Activated naive CD8-positive, alpha-beta T cell treated with anti-CD3 and anti-CD28 coated beads for 36 hours (primary cell): ENCODE measurements at places on chromosomes 7 and 10. TPM values are rescaled to one million over a fixed set of nuclear protein-coding genes. Genes with fewer than 3 reads are reported as not detected.

The DYNC1I1 gene
- not detected for total RNA-seq

DNA sequence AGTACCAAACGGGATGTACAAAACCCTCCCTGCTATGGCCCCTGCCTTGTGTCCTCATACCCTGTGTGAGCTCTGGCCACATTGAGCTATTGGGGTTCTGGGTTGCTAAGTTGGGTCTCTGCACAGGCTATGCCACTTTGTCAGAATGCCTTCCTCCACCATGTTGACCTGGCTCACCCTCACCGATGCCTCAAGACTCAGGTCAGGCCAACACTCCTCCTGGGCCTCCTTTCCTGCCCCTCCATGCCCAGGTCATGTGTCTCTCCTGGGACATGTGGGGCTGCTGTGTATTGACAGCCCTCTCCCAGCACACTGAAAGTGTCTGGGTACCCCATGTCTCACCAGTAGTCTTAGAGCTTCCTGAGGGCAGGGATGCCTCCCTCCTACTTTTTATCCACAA lies 14.6 kb downstream of the TRPV5 start:
- no peaks in the 10 kb centered on the region for H3K4me1 ChIP-seq
- DNase-seq: no peak
- H3K27me3 ChIP-seq: peaks cover 5% of the 10 kb centered on the region

DNA sequence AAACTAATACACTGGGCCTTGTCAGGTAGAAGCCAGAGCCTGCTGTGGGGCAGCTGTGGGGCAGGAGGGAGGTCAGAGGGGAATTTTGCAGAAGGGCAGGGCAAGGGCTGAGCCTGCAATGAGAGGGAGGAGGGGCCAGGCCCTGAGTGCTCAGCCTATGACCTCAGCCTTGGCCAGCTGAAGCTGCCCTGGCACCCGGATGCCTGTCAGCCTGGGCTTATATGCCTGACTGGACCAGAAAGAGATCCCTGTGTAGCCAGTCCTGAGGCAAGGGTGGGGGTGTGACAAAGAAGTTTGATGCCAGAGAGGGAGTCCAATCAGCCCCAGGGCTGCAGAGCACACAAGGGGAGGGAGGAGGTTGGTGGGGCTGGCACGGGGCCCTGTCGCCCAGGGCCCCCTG lies 22.3 kb upstream of the PRRT4 start:
- DNase-seq: no peak
- no peak overlapping the region for H3K4me3 ChIP-seq
- H3K4me1 ChIP-seq: no peaks in the 10 kb centered on the region
- H3K27me3 ChIP-seq: peaks cover 10% of the 10 kb centered on the region

GRCh38 chr10:33208166-33208565 lies 126.3 kb downstream of the NRP1 start:
- no peaks in the 10 kb centered on the region for H3K36me3 ChIP-seq
- DNase-seq: no peak
- H3K4me1 ChIP-seq: peaks cover 9% of the 10 kb centered on the region
- no peaks in the 10 kb centered on the region for H3K27me3 ChIP-seq
- H3K4me3 ChIP-seq: no peak overlapping the region

DNA sequence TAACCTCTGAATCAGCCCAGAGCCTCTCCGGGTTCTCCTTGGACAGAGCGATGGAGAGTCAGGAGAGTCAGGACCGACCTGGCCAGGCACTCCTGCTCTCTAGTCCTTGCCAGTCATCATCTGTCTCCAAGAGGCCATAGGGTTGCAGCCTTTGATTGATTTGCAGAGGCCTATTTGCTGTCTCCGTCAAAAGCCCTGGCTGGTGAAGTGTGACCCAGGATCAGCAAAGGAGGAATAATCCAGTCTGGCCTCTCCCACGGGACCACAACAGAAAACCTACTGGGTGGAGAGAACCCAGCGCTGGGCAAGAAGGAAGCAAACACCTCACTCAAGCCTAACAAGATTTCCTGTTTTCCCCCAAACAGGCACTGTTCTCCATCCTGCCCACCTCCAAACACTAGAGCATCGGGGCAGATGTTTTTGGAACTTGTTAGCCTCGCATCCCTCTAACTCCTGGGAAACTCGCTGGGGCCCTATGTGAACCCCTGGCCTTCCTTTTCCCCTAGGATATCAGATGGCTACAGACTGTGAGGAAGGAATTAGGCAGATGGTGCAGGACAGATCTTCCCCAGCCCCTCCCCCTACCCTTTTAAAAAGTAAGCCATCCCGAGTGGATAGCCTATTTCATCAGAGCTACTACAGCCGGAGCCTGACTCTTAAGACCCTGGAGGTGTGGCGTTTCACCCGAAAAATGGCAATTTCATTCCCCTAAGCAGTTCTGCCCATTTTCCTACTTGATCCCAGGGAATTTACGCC lies 54.3 kb downstream of the PODXL start:
- H3K36me3 ChIP-seq: no peaks in the 10 kb centered on the region
- H3K27me3 ChIP-seq: no peaks in the 10 kb centered on the region
- H3K27ac ChIP-seq: no peak overlapping the region
- DNase-seq: no peak
- no peak overlapping the region for H3K4me3 ChIP-seq
- H3K4me1 ChIP-seq: peaks cover 23% of the 10 kb centered on the region

- no peak for DNase-seq
- H3K36me3 ChIP-seq: no peaks in the 10 kb centered on the region
- no peak overlapping the region for H3K4me3 ChIP-seq
- no peak overlapping the region for H3K27ac ChIP-seq
- H3K27me3 ChIP-seq: peaks cover 22% of the 10 kb centered on the region
These were observed 74.7 kb downstream of the LSM5 start for GRCh38 chr7:32415519-32415918.
